ENCODE measurements at places on chromosomes 3 and 15.

GRCh38 chr3:143650827-143651226 lies 197.4 kb downstream of the SLC9A9 start:
- no peak for DNase-seq

DNA sequence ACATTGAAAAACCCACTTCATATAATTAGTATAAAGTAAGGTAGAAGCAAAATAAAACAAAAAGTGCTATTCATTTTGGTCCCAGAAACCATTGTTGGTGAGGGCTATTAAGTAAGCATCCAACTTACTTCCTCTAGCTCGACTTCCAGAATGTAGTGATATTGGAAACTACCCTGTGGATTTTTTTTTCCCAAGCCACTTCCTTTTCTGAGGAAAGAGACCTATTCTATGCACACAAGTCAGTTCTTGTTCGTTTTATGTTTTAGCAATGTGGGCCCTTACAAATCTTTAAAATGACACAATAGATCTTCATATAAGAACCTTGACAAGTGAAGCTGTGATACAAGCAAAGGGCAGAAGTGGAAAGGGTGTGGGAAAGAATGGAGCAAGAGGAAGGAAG lies 402.0 kb upstream of the TBL1XR1 start:
- no peak for DNase-seq

GRCh38 chr3:12190832-12191231 lies 32.1 kb upstream of the TIMP4 start:
- no peak for DNase-seq

DNA sequence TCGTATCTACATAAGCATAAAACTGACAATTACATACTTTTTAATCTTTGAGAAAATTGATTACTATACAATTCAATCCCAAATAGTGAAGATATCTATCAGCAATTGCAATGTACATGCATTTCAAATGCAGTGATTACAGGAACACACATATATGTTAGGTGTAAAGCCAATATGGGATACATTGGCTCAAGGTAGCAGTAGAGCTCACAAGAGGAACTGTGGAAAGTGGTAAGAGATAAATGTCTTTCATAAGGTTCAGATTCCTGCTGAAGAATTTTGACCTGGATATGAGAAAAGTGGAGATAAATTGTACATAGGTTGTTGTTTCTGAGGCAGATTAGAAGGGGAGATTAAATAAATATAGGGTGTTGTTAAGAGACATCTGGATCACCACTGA lies 1280.5 kb downstream of the OTOL1 start:
- DNase-seq: no peak
